ENCODE measurements at places on chromosomes 1 and 21.

- DNase-seq: no peak
Observed at GRCh38 chr21:17548262-17548661, 35.4 kb downstream of the CXADR start.

DNA sequence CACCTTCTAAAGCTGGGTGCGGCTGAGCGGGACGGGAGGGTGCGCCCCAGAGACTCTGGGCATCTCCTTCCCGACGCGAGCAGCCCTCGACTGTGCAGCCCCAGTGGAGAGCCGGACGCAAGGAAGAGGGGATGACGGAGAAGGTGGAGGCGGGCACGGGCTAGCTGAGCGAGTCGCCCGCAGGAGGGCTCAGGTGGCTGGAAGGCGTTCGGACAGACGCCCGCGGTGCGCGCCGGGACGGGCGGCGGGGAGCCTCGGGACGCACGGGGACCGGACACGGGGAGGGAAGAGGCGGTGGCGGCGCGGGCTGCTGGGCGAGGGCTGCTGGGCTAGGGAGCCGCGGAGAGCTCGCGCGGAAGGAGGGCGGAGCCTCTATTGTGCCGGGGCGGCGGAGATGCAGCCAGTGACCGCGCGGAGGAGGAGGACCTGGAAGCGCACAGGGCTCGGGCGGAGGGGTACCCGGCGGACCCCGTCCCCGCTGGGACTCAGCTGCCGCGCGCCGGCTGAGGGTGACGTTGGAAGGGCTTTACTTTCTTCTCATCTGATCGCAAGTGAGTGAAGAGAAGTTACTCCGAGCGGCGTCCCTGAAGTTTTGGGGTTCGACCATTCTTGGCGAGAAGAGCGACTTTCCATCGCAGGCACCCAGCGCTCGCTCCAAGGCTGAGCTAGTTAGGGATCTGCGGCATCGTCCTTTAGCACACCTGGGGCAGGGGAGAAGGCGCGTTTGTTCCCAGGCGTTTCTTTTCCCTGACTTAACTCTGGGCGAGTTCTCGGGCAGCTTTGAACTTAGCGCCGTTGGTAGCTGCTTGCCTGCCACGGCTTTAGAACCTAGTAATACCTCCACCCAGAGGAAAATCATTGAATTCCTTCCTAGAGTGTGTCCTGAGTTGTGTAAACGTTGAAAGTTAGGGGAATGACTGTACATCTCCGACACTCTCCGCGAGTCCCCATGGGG is at the start of gene OLFML2B:
Gene OLFML2B (minus strand): TSS at position 323 of the 955 bp plus-strand sequence. CDS start 439 bp downstream, outside the sequence.
- peak; percentile 62 for DNase-seq

DNA sequence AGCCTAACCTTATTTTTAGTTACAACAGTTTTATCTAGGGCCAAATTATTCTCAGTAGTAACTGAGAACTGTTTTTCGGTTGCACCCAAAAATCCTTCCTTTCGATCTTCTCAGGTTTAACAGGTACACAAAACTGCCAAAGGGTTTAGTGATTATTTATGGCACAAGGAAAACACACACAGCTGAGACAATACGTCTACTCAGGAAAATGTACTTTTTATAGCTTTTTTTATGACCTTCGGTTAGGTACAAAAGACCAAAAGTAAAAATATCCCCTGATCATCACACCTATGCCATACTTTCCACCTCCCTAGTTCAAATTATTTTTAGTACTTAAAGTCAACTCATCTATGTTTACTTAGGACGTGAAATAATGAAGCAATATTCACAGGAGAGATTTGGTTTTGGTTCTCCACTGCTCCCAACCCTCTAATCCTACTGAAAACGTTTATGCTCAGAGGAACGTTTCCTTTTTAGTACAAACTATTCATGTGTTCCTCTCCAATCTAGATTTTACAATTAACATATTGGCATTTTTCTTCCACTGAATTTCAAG is 48.7 kb downstream of the TTLL7 start:
- DNase-seq: no peak

DNA sequence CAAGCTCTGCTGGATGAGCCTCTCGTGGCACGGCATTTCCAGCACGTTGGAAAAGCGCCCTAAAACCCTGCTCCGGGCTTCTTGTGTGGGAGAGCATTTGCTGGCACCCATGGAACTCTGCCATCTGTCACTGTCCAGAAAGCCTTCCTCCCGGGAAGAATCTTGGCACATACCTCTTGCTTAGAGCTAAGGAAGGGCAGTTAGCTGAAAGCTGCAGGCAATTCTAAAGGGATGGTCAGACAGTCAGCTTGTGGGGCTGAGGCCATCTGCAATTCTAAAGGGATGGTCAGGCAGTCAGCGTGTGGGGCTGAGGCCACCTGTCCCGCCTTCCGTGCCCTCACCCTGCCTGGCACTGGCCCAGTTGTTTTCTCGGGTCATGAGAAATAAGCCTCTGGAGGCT is 139.0 kb upstream of the TMEM51 start:
- no peak for DNase-seq

DNA sequence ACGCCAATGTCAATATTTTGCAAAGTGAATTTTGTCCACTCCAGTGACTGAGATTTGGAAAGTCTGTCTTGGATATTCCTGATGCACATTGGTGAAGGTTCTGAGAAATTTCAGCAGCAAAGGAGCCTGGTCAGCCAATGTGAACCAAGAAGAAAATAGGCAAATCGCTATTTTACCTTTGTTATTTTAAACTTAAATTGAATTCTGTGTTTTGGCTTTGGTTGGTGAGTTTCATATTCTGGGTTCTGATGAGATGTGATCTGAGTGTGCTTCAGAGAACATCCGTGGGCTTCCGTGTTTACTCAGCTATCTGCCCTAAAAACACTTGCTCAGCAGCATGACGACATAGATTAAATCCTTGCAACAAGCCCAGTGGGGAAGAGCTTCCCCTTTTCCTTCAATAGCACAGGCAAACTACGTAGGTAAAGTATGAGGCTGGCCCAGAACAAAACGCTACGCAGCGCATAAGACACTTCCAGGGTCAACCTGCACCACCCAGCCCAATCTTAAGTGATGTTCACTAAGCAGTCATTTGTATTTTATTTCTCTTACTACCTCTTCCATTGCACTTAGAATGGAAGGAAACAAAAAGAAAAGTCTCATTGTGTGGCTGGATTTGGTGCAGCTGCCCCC is 176.4 kb upstream of the KAZN start:
- DNase-seq: no peak

GRCh38 chr1:20978413-20978812 is 191.3 kb upstream of the HP1BP3 start:
- DNase-seq: no peak

Measured in T-helper 2 cell treated with Interferon-gamma antibody and Interleukin-4, amounts not matched to agents 5 μg/mL and 100 μg/mL, for 36 hours (primary cell).